Cortex of kidney (tissue), 1 donor: ENCODE measurements at places on chromosomes 3 and 15.

- DNase-seq = no peak
These were observed 882 bp downstream of the GXYLT2 start for GRCh38 chr3:72888546-72889309.

- no peak for DNase-seq
These were observed 43.6 kb upstream of the KY start for GRCh38 chr3:134694466-134694865.

DNA sequence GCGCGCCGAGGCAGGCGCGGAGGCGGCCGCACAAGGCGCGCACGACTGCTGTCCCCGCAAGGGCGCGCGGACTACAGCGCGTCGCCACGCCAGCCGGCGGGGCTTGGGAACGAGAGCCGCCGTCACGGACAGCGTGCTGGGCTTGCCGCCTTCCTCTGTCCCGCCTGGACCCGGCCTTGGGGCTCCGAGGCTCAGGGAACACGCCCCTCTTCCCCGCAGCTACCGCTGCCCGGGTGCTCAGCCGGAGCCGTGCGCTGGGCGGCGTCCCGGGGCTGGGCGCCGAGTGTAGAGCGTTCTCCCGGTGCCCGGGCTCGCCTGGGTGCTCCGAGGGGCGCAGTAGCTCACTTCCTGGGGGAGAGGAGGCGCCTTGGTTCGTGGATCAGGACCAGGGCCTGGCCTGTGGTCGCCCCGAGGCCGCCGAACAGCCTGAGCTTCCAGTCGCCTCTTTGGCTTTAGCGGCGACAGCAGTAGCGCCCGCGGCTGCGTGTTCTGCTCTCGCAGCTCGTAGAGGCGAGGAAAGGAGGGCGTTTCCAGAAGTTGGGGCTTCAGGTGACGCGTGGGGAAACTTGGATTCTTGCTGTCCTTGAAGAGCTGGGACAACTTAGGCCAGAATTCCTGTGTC is 226.7 kb upstream of the C2CD4B start:
- no peak for DNase-seq

DNA sequence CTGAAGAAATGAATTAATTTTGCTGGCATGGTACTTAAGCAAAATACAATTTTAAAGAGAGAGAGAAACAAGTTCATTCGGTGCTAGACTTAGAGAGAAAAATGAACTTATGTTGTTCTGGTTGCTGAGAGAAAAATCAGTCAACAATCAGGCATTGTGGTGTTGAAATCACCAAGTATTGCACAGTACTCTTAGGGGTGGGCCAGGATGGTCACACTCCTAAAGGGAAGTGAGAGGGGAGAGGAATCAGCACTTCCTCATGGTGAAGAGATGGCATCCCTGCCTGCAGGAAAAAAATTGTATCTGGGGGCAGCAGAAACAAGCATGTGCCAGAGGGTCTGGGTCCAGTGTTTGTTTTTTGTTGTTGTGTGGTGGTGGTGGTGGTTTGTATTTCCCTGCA is 7.0 kb upstream of the DMXL2 start:
- DNase-seq = no peak

- DNase-seq = no peak
These were observed 24.4 kb downstream of the ATP2C1 start for GRCh38 chr3:130918328-130918727.

- DNase-seq = no peak
These were observed 1.5 kb downstream of the CEP63 start for GRCh38 chr3:134487406-134487805.

- no peak for DNase-seq
These were observed 100.2 kb downstream of the CGNL1 start for GRCh38 chr15:57476533-57476975.

DNA sequence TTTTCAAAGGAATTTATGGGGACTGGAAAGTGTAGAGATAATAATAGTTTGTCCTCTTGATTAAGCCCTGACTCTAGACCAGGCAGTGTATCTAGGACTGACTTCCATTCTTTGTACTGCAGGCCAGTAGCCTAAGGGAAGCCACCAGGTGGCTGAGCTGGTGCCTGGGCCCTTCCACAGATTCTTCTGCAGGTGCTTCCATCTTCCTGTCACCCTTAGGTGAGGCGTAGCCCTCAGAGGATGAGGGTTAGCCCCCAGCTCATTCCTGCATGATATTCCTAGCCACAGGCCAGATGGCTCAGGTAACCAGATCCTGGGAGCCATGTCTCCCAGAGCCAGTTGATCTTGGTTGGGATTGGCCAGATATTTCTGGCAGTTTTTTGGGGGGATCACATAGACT is 169.0 kb upstream of the IL12A start:
- no peak for DNase-seq

GRCh38 chr3:131067983-131068382 is 41.3 kb downstream of the NEK11 start:
- no peak for DNase-seq

DNA sequence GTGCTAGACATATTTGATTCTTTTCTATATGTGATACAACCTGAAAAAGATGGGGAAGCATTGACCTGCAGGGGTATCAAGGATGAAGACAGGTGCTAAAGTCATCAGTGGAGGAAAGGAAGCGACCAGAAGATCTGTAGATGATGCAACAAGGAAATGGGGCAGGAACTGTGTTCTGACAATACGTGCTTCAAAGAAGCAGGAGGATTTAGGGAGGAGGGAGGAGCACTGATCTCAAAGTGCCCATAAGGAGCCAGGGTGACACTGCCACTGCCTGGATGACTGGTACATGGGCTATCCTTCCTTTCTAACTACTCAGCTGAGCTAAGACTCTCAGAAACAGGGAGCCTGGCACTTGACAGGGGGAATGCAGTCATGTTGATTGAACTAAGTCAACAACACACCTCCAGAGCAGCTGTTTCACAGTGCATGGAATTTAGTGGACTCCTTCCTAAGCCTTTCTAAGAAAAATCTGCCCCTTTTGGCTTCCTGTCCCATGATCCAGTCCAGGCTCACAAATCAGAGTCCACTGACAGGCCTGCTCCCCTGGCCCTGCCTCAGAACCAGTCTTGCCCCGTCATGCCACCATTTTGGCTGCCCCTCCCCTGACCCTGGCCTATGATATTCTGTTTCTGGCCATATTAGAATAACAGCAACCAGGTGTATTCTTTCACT is 12.0 kb downstream of the LYSMD4 start:
- no peak for DNase-seq

GRCh38 chr3:124826703-124827102 is 60.5 kb downstream of the ITGB5 start:
- DNase-seq = no peak

- DNase-seq = no peak
These were observed 21.9 kb downstream of the SLCO2A1 start for GRCh38 chr3:134007819-134008218.

GRCh38 chr3:175651716-175652115 is 792.6 kb downstream of the NAALADL2 start:
- DNase-seq = no peak

DNA sequence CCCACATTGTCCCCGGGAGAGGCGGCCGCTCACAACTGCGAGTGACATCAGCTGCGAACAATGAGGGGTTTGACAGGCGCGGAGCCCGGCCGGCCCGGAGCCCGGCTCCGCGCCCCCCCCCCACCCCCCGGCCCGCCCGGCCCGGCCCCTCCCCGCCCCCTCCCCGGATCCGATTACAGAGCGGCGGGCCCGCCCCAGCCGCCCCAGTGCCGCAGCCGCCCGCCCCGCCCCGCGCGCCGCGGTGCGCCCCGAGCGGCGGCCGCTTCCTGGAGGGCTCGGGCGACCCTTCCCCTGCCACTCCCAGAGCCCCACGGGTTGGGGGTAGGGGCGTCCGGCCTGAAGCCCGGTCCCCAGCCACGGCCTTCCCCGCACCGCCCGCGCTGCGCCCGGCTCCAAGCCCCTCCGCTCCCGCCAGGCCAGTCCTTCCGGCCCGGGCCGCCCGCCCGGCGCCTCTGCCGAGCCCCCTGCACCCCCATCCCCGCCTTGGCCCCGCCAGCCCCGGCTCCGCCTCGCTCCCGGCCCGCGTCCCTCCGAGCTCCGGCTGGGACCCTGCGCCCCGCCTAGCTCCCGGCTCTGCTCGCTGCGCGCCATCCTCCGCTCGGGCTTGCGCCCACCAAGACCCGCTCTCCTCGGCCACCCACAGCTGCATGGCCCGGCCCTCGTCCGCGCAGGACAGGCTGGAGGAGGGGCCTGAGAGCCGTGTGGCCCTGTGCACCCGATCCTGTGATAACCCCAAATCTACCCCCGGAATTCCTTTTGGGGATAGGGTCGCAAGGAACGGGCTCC is at the start of gene PCBP4:
Gene PCBP4 (minus strand): TSS at position 71 of the 786 bp plus-strand sequence. CDS start 6,214 bp downstream, outside the sequence.
- no peak for DNase-seq

DNA sequence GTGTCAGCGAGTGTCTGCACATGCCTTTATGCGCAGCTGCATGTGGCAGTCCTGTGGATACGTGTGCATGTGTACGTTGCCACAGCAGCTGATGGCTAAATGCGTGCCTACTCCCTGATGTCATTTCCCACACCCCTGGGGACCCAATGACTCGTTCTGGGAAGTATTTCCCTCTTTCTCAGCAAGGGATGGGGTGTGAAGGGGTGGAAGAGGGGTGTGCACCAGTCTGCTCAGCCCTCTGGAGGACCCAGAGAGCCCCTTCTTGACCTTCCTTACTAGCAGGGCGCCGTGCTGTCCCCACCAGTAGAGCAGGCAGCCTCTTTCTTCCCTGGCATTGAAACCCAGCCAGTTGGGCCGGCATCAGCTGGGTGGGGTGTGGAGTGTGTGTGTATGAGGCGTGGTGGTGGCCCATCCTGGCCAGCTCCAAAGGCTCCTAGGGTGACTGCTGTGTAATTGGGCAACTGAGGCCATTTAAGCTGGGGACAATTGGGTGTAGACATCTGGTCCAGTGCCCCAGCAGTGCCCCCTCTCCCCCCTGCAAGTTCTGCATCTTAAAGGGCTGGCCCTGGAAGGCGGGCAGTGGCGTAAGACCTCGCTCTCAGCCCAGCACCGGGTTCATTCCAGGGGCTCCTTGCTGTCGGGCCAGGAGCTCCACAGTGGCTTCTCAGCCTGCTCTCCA is 19.2 kb downstream of the SNX33 start:
- no peak for DNase-seq

GRCh38 chr3:147930232-147930807 is 521.2 kb downstream of the ZIC1 start:
- no peak for DNase-seq

DNA sequence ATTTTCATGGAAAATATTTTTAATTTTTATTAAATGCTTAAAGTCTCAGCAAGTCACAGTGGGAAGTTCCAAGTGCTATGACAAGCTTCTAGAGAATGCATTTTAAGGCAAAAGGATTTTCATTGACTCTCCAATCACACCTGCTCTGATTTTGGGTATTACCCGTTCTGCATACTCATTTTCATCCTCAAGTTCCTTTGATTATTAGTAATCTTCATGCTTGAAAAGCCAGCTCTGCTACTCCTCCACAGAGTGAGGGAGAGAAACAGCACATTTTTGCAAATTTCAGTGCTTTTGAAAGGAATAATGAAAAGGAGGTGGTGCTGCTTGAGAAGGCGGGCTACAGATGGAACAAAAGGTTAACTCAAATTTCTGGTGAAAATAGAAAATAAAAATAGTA is 450.7 kb downstream of the NSUN3 start:
- DNase-seq = no peak

DNA sequence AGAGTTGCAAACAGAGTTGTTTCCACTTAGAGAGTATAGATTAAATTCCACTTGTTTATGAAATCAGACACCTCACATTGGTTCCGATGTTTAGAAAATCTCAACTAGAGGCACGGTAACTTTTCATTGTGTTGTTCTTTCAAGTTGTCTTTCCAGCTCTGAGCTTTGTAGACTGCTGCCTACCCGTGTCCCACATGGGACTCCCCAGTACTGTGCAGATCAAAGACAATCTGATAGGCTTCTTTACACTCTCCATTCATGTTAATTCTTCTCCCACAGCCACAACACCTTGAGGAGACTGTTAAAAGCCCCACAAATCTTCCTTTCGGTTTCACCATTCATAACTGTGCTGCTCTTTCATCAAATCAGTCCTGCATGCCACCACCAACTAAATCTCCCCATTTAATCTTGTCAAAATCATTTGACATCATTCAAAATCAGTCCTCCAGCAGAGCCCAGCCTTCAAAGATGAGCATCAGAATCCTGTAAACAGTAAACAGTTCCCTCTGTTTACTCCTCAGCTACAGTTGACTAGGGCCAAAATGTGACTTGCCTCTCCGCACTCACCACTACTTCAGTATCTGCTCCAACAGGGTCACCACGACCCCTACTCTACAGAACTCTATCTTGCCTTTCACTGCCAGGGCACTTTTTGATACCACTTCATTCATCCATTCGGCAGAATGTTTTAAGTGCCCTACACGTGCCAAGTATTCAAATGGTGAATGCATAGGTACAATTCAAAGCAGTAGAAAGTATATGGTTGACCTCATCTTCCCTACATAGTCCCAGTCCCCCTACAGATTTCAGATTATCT is 8.3 kb downstream of the ANXA2 start:
- DNase-seq = no peak

DNA sequence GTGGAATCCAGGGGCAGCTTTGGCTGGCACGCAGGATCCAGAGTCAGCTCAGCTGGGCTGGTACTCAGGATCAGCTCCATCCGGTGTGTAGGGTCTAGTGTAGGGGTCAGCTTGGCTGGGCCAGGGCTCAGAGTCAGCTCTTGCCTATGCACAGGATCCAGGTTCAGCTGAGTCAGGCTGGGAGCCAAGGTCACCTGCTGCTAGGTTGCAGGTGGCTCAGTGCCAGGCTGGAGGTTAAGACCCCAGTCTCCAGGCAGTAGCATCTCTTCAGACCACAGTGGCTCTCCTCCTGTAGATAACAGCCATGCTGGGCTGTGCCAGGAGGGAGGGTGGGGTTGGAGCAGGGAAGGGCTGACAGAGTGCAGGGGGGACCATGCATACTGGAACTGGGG is 1.8 kb downstream of the HYAL3 start:
- DNase-seq = no peak

DNA sequence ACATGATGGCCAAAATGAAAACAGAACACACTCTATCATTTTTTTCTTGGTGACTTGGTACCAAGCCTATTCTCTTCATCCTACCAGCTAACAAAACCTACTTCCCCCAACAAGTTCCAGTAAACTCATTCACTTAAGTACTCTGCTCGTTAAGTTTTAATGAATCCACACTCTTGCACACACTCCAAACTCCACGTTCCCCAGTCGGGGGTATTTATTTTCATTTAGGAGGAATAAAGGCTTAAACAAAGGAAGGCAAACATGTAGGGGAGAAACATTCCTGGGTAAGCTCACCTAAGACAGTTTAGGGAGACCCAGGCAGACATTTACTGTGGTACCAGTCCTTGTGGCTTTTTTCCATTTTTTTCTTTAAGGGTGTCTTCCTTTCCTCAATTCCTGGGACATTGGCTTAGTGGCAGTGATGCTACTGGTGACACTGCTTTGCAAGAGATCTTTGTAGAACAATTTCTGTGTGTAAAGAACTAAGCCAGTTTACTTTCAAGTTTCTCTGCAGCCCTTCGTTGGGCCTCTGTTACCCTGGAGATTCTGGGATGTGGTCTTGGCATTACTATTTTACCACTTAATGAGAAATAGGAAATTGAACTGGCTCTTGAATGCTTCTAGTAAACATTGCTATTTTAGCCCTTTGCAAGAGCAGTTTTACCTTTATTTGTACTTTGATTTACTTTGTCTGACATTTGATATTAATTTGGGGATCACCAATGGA is 117.3 kb upstream of the C15orf61 start:
- DNase-seq = no peak

GRCh38 chr15:92385096-92385495 is 8.6 kb upstream of the ST8SIA2 start:
- no peak for DNase-seq
